ENCODE measurements at places on chromosomes 4 and X.

DNA sequence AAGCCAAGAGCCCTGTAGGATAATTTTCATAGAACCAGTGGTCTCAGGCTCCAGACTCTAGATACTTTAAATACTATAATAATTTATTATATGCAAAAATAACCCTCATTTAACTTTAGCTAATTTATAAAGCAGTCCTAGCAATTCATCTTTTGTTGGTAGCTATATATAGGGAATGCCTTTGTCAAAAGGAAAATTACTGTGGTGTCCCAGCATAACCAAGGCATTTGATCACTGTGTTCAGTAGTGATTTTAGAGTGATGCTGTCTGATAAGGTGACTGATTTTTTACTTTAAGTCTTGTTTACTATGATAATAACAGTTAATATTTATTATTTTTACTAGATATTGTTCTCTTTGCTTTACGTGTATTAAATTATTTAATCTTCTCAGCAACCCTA is 61.2 kb downstream of the PAQR3 start:
- no peak for DNase-seq

- DNase-seq, result no peak
These were observed 384.0 kb downstream of the TMA16 start for GRCh38 chr4:163878336-163879121.

DNA sequence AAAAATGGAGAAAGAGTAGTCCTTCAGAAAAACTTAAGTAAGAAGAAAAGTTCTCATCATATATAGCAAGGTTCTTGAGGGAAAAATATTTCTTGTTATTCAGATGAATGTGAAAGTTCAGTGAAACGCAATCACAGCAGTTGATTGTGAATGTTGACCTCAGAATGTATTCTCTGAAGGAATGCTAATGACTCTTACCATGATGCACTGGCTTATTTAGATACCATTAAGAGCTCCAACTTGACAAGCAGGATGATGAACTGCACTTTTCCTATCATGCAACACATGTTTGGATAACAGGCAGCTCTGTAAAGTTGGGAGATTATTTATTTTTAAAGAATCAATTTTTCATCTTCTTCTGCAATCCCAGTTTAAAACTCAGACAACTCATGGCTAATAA is 115.5 kb upstream of the MYOZ2 start:
- no peak for DNase-seq

DNA sequence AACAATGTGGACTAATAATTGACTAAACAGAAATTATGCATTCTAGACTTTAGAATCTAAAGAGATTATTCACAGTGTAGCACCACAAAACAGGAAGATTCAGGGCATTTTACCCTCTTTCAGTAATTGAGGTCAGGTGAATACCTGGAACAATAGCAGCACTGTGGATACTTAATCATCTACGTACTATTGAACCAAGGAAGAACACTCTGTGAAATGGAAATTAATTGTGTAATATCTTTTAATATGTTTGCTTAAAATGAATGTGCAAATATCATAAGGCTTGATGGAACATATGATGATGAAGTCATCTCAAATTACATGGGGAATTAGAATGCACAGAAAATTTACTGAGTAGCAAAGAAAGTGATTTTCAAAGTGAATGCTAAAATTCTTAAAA is 68.5 kb upstream of the MAP9 start:
- no peak for DNase-seq

GRCh38 chr4:112731715-112732114 is 94.8 kb downstream of the LARP7 start:
- DNase-seq, result no peak

GRCh38 chr4:38117591-38117990 is 157.4 kb downstream of the PTTG2 start:
- no peak for DNase-seq

DNA sequence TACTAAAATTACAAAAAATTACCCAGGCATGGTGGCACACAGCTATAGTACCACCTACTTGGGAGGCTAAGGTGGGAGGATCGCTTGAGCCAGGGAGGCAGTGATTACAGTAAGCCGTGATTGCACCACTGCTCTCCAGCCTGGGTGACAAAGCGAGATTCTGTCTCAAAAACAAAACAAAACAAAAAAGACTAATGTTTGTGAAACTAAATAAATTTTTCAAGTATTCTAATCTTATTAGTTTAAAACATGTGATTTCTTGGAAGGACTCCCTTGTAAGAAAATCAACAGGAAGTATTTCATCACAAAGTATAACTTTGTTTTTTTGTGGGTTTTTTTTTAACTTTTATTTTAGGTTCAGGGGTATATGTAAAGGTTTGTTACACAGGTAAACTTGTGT is 89.6 kb downstream of the EGF start:
- DNase-seq, result no peak

GRCh38 chr4:57777876-57778275 is 667.7 kb upstream of the IGFBP7 start:
- no peak for DNase-seq

DNA sequence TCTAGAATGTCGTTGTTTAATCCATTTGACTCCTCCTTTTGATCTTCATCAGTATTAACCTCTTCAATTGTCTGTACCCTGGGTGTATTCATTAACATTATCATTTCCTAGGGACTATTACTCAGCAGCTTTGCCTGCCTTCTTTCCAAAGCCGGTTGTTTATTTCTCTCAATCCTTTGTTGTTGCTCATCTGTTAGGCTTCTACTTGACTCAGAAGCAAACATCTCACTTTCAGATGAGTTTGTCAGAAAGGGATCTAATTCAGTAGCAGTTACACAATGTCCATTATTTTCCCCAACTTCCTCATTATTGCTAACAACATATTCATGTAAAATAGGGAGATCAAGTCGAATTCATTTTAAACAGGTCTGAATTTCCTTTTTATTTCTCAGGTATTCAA is 22.1 kb upstream of the HSD17B10 start:
- no peak for DNase-seq

DNA sequence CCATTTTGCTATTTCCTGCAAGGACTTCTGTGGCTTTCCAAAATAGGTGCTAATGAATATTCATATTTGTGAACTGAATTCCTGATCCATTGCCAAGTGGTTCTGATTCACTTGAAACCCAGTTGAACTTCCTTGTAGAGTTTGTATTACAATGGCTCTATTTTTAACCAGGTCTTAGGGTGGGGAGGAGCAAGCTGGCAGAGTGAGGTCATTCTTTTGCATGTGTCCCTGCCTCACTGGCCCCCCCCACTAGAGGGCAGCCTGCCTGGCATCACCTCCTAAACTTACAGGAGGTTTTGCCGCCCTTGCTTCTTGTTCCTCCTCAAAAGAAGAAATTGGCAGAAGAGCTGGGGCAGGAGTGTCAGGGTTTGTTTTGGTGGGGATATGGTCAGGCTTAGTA is 10.5 kb downstream of the PTTG2 start:
- DNase-seq, result no peak

DNA sequence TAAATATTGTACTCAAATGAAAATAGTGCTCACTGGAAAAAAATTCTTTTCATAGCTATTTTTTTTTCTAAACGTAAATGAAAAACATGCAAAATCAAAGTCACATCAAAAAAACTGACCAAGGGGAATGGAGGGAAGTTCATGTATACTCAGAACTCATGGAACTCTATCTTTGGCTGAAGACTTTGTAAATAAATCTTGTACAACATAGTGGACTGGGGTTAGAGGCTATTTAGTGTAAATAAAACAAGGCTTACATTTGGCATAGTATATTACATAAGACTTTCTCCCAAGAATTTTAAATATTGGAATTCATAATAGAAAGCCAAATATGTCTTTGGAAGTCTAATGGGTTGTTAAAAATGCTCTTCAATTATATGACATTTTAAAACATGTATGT is 59.8 kb upstream of the PDE5A start:
- DNase-seq, result no peak

DNA sequence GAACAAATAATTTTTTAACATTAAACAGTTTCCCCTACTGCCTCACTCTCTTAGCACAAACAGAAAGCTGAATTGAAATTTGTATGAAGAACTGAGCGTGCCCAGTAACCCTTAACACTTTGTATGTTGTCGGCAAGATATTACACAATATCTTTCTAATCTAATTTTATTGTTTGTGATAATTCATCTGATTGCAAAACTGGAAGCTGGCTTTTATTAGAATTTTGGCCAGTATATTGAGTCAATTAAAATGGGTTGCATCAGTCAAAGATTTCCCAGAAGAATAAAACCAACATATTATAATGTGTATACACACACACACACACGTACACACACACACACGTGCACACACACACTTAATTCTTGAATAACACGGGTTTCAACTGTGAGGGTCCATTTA is 2332.1 kb downstream of the PCDH7 start:
- no peak for DNase-seq

DNA sequence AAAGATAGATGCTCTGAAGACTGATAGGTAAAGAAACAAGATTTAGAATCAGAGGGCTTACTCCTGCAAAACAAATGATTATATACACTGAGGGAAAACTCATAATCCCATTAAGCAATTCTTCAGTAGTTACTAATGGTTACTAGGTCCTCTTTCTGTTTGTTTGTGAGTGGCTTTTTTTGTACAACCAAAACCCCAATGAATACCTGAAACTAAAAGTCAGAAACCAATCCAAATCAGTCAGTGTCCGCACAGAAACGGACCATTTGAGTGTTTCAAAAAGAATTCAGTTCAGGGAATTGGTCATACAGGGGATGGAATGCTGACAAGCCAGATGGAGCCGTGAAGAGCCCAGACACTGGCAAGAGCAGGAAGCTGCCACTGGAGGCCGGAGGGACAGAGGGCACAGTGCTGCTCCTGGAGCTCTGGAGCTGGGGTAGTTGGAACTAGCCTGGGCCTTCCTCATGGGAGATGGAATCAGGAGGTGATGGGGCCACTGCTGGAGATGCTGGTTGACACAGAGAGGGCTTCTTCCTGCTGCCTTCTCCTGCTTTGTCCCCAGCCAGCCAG is 31.9 kb downstream of the SETD7 start:
- peak; percentile 36 for DNase-seq

DNA sequence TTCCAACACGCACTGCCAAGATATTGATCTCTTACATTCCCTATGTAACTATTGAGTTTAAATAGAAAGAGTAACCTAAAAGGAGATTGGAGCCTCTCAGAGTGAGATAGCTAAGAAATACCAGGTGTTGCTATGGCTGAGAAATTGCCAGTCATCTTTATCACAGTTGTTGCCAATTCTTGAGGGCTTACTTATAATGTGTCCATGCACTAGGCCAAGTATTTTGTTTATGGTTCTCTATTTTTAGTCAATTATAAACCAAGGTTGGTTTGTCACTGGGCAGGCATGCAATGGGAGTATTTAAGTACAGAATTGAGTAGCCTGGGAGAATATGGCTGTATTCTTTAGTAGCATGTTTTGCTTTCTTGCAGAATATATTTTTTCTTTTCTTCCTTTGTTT is 201.6 kb downstream of the TEX13A start:
- DNase-seq, result no peak

DNA sequence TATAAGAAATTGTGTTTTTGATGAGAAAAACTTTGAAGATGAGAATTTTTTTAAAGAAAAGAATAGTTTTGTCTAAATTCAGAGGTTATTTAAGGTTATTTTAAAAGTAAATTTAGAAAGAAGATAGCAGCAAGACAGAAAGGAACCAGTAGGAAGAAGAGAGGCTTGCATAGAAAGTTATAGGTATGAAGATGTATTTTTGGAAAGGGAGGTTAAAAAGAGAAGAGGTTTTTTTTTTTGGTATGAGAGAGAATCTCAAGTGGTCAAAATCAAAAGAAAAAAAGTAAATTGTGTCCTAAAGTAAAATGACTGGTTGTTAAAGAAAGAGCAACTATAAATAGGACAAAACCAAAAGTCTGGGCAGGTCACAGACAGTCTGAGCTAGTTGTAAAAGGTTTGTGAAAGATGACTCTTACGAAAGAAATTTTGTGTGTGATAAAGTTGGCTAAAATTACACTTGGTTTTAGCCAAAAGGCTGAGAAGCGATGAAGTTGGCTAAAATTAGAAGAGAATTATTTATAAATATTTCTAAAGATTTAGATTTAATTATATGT is 16.4 kb upstream of the EIF4E start:
- no peak for DNase-seq

DNA sequence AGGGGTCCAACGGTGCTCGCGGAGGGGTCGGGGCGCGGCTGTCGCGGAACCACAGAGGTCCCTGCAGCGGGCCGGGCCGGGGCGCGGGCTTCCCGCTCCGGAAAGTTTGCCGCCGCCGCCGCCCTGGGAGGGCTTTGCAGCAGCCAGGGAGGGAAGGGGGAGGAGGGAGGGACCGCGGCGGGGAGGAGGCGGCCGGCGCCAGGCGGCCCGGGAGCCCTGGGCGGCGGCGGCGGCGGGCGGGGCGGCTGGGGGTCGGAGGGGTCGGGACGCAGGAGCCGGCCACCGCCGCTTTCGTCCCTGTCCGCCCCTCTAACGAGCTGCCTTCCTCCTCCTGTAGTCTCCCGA is 375 bp downstream of the FGFR3 start:
- no peak for DNase-seq

DNA sequence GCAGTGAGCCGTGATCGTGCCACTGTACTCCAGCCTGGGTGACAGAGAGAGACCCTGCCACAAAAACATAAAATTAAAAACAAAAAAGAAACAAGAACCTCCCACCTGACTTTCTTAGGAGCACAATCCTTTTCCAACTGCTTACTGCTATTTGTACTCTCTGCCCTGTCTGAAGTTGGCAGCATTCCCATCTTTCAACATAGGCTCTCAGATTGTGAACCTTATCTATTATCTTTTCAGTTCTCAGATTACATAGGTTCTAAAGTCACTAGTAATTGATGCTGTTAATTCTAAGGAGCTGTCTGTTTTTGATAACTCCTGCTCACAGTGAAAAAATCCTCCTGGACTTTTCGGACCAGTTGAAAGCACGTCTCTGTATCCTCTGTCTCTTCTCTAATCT is 812.2 kb upstream of the CT83 start:
- no peak for DNase-seq

- no peak for DNase-seq
These were observed 39.2 kb upstream of the UGT2B7 start for GRCh38 chr4:69056921-69057550.

DNA sequence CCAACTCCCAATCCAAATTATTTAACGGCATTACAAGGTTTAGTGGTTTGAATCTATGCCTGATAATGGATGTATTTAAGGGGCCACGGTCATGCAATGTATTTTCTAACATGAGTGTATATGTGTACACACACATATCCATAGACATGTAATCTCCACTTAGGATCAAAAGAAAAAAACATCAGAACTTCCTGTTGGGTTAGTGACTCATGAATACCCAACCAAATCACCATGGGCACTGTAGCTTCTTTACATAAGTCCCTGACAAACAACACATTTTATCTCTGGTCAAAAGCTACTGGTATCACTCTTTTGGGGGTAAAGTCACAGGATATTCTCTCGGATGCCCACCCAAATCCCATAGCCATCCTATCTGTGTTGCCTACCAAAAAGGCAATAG is 36.5 kb upstream of the TFDP3 start:
- no peak for DNase-seq

GRCh38 chr4:20532871-20533870 is 167.1 kb upstream of the PACRGL start:
- DNase-seq, result no peak

DNA sequence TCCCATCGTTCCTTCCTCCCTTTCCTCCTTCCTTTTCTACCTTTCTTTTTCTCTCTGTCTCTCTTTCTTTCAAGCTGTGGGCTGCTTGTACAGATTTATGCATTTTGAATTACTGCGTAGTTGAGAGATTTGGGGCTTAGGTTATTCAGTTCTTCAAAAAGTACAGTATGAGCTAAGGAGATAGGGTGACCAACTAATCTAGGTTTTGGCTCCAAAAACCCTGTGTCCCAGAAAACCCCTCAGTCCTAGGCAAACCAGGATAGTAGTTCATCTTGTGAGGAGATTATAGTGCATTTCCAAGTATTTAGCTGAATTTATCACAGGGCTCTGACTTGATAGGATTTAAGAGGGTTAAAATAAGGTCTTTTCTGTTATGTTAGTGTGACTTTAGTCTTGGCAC is 64.5 kb downstream of the NFKB1 start:
- DNase-seq, result no peak

All from cerebellar cortex (tissue), 1 donor.